Astrocyte of the hippocampus (primary cell): ENCODE measurements at places on chromosomes 13 and 19.

- peak; percentile 38 for DNase-seq
Measured at GRCh38 chr13:23871616-23872220, 17.5 kb downstream of the MIPEP start.

DNA sequence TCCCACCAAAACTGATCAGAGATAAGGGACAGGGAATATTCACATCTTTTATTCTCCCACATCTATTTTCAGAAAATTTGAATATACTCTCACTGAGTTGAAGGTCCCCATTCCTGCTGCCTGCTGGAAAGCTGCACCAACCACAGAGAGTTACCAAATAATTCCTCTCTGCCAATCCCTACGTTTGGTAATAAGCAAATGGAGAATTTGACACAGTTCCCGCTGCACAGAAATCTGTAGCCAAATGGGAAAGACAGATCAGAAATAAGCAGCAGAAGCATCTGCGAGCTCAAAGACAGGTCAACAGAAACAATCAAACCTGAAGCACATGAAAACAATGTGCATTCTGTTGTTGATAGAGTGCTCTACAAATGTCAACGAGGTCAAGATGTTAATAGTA is 9.9 kb downstream of the ZNF112 start:
- peak; percentile 37 for DNase-seq

- DNase-seq: no peak
Measured at GRCh38 chr13:26688980-26689379, 71.6 kb downstream of the GPR12 start.

DNA sequence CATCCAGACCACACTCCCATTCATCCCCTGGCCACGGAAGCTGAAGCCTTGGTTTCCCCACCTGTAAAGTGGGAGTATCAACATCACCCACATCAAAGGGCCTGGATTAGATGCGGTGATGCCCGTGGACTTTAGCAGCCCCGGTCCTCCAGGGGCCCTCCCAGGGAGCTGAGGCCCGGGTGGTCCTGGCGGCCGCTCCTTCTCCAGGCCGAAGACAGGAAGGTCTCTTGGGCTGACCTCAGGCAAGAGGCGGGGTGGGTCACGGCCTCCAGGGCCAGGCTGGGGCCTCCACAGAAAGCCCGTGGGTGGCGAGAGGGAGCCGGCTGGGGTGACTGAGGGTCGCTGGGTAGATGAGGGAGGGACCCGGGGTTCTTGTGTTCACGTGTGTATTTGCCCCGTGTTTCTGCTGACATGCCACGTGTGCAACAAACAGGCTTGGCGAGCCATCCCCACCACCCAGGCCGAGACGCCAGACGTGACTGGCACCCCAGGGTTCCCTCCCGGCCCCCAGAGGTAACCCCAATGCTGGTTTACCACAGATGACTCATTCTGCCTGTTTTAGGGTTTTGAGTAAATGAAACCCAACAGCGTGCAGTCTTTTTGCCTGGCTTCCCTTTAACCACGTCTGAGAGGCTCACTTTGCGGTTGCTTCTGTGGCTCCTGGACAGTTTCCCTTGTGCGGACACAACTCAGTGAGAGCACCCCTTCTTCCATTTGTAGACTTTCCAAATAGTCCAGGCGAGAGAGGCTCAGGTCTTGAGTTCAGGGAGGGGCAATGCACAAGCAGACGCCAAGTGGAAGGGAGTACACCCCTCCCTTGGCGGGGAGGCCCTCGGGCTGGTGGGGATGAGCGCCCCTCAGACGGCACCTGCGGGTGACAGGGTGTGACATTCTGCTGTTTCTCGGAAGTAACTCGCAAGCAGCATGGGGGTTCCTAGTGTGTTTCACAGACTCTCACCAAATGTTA is 42.9 kb downstream of the C13orf46 start:
- no peak for DNase-seq

DNA sequence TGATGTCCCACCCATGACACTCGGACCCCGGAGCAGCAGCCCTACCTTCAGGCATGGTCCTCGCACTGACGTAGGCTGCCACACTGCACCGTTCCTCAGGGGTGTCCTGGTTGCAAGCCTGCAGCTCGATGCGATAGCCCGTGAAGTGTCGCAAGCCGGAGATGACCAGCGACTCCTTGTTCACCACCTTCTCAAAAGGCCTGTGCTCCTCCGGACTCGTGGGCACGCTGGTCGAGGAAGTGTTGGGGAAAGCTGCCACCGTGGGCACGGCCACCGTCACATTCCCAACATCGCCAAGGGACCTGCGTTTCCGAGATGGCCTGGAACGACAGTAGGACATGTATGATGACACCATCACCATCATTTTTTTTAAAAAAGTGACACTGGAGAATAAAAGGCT is 73.3 kb downstream of the ZNF557 start:
- no peak for DNase-seq

DNA sequence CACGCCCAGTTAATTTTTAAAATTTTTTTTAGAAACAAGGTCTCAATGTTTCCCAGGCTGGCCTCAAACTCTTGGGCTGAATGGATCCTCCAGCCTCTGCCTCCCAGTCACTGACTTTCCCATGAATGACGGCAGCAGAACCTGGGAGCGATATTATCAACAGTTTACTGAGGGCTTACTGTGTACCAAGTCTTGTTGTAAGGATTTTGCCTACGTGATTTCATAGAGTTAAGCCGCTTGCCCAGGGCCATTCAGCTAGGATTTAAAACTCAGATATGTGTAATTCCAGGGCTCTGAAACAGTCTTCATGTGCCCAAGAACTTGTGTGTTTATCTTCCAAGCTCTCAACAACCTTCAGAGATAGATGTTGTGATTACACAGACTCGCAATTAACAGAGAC is 6.0 kb upstream of the KXD1 start:
- no peak for DNase-seq

GRCh38 chr19:16571283-16571682 is 932 bp downstream of the SLC35E1 start:
- peak; percentile 51 for DNase-seq

DNA sequence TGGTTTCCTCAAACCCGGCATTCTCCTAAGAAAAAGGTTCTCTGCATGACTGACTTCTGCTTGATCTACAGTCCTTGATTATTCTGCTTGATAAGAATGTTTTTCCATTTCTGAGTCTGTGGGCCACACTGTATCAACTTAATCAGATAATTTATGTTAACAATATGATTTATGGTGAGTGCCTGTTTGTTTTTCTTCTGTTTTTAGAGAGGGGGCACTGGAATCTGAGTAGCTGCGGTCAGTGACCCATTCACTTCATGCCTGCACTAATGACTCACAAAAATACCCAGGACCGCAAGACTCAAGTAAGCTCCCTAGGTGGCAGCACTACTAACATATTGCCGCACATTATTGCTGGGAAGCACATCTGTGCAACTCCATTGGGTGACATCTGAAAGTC is 542.3 kb upstream of the ATXN8OS start:
- DNase-seq: peak; percentile 78

- DNase-seq: peak; percentile 6
Measured at GRCh38 chr13:28340272-28340793, 154.6 kb downstream of the FLT1 start.

- DNase-seq: no peak
Measured at GRCh38 chr13:98495627-98496478, 81.1 kb downstream of the STK24 start.

DNA sequence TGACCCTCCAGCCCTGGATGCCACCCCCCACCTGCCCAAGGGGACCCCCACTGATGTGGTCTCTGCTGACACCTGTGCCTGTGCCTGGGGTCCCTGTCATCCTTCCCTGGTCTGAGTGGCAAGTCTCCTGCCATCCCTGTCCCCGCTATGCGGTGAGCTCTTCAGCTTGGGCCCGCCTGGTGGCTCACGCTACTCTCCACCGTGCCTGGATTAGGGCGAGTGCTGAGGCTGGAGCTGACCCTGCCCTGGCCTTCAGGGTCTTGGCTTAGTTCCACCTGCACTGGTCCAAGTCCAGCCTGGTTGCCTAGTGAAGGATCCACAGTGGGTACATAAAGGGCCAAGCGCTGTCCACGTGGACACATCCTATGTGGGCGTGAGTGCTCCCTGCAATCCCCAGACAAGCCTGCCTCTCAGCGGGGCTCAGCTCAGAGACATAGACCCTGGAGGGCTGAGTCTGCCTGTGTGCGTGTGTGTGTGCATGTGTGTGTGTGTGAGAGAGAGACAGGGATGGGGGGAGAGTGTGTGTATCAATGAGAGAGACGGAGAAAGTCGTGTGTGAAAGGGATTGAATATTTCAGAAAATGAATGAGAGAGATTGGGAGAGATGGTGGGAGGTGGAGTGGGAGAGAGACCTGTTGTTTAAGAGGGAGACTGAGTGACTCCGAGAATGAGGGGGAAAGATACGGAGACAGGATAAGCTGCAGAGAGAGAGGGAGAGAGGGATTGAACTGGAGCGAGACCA is 22.1 kb downstream of the WTIP start:
- DNase-seq: no peak

- DNase-seq: no peak
Measured at GRCh38 chr13:39110518-39111097, 72.4 kb downstream of the NHLRC3 start.

- no peak for DNase-seq
Measured at GRCh38 chr19:15837221-15837731, 21.8 kb upstream of the OR10H1 start.

DNA sequence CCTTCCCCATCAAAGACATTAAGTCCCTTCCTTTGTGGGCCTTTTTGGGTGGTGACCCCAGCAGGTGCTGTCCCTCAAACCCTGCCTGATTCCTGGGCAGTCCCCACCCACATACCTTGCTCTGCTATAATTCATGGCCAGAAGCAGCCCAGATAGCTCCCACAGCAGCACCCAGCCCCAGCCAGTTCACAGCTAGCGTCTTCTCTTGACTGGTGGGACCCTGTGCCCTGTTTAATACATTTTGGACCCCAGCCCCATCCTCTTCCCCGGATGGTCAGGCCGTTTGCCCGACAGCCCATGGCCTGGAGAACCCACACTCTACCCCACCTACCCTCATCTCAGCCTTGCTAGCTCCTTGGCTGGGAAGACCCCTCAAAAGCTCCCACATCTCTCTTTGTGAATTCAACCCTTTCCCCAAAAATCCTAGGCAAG is 2.1 kb downstream of the CCDC106 start:
- no peak for DNase-seq

- DNase-seq: peak; percentile 79
Measured at GRCh38 chr19:8451885-8452284, 7.1 kb downstream of the HNRNPM start.

- peak; percentile 23 for DNase-seq
Measured at GRCh38 chr19:29965492-29965891, 23.5 kb downstream of the URI1 start.

DNA sequence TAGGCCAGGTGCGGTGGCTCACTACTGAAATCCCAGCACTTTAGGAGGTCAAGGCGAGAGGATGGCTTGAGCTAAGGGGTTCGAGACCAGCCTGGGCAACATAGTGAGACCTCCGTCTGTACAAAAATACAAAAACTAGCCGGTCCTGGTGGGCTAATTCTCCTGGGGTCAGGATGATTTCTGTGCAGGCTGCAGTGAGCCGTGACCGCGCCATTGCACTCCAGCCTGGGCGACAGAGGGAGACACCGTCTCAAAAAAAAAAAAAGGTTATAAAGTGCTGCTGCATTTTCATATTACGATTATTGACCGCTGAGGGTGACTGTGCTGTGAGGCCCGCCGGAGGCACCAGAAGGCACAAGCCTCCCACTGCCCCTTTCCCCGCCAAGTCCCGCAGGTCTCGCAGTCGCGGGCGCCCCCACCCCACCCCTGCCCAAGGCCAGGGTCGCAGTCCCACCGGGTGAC is 477 bp upstream of the PLEKHF1 start:
- DNase-seq: no peak

GRCh38 chr19:9865732-9866501 is 30.8 kb downstream of the PIN1 start:
- DNase-seq: no peak

DNA sequence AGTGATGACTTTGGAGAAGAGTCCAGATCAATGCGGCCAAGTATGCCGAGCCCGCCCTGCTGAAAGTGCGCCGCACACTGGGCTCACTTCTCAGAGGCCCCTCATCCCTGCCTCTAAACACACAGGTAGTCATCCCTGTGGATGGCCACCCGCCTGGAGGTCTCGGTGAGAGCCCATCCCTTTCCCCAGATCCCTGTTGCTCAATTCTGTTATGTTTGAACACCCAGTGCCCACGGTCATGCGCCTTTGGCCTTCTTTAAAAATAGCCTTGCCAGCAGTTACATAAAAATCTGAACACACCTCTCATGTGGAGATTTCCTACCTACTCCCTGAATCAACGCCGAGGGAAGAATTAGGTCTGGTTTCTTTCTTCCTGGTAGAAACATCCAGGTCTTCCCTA is 11.9 kb downstream of the ELAVL1 start:
- no peak for DNase-seq

- no peak for DNase-seq
Measured at GRCh38 chr13:73171271-73171682, 112.5 kb downstream of the KLF5 start.

- DNase-seq: peak; percentile 52
Measured at GRCh38 chr19:13629687-13630357, 123.5 kb upstream of the CACNA1A start.

DNA sequence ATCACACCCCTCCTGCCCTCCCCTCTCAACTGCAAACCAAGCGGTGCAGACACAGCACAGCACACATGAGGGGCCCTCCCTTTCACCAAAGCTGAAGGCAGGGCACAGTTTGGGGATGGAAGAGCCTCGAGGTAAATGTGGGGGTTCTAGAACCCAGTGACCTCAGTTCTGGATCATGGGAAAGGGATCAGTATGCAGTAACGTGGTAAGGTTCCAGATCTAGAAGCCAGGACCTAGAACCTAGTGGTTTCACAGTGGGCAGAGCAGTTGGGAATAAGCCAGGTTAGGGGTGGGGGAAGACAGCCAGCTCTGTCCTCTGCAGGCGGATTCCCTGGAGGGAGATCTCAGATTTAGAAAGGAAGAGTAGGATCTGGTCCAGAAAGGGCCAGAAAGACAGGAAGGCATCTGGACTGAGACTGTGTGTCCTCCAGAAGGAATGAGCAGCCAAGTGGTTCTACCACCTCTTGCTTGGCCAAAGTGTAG is 3.1 kb downstream of the FTL start:
- peak; percentile 8 for DNase-seq
